ENCODE measurements at places on chromosomes 7 and 10. TPM values are rescaled to one million over a fixed set of nuclear protein-coding genes. Genes with fewer than 3 reads are reported as not detected.
A peak's percentile ranks its signal among the peaks of the same experiment; 100 is the strongest.

DNA sequence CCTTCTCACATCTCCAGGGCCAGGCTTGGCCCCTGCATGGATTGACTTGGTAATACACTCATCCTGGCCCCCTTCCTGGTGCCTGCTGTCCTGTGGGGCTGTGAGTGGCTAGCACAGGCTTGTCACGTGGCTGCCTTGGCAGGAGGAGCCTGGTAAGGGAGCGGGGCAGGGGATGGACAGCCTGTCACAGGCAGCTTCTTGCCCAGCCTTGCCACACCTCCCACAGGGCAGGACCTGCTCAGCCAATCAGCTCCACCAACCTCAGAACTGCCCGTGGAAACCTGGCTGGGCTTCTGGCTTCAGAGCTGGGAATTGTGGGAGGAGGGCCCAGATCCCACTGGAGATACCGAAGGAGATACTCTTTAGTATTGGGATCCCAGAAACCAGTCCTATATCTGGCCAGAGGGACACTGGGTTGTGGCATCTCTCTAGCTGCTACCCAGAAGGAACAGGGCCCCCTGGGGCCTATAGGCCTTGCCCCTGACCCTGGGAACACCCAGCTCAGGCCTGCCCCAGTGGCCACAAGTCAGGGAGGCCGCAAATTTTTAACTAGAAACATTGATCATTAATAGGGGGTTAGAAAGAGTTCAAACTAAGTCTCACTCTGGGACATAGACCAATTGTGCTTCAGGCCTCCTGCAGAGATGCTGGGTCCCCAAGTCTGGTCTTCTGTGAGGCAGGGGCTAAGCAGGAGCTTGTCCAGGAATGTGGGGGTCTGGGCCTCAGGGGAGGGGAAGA lies at the start of gene HOGA1:
HOGA1 (plus strand) TSS at position 330 of the 738 bp plus-strand sequence; CDS start at position 645, 315 bp downstream.
- DNase-seq: no peak

- peak; percentile 64 for DNase-seq
These were observed 581 bp downstream of the FAM3C start for GRCh38 chr7:121395494-121395960.

GRCh38 chr7:157722137-157723060 lies 385.6 kb downstream of the DNAJB6 start:
- DNase-seq: no peak

DNA sequence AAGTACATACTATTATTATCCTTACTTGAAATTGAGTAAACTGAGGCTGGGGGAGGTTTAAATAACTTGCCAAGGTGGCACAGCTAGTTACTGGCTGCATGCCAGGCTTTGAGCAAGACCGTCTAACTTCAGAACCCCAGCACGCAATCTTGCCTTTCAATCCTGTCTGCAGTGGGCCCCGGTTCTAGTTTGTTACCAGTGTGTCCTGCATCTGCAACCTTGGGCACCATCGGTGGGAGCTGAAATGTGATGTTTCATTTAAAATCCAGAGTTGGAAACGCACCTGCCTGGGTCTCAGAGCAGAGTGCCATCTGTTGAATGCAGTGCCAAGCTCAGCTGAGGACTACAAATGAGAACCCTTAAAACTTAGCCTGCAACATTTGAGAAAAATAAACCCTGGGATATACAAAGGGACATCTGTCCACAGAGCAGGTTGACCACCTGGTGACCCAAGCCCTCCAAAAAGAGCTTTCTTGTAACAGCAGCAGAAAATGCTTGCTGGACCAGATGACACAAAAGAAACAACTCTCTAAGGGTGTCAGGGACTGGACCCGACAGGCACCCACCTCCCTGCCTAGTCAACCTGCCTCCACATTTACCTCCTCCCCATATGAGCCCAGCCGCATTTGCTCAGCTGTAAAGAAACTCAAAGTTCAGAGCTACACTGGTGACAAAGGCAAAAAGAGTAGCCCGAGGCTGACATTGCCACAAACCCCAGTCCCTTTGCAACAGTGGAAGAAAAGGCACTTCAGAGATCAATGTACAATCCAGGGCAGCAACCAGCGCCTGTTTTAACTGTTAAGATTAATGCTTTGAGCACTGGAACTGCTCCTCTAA lies 1.7 kb downstream of the SH3PXD2A start:
- DNase-seq: no peak

Gene MACC1
- 9.1 TPM for total RNA-seq

DNA sequence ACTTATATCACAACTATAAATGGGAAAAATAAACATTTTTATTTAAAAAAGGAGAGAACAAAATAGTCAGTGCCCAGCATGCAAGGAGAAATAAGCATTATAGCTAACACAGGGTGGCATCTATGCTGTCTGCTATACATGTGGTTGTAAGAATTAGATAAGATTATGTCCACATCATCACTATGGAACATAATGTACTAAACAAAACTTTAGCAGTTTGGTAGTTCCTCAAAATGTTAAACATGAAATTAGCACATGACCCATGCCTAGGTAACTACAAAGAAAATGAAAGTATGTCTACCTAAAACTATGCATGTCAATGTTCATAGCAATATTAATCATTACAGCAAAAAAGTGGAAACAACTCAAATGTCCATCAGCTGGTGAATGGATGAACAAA lies 28.7 kb upstream of the RUFY2 start:
- no peak for DNase-seq

DNA sequence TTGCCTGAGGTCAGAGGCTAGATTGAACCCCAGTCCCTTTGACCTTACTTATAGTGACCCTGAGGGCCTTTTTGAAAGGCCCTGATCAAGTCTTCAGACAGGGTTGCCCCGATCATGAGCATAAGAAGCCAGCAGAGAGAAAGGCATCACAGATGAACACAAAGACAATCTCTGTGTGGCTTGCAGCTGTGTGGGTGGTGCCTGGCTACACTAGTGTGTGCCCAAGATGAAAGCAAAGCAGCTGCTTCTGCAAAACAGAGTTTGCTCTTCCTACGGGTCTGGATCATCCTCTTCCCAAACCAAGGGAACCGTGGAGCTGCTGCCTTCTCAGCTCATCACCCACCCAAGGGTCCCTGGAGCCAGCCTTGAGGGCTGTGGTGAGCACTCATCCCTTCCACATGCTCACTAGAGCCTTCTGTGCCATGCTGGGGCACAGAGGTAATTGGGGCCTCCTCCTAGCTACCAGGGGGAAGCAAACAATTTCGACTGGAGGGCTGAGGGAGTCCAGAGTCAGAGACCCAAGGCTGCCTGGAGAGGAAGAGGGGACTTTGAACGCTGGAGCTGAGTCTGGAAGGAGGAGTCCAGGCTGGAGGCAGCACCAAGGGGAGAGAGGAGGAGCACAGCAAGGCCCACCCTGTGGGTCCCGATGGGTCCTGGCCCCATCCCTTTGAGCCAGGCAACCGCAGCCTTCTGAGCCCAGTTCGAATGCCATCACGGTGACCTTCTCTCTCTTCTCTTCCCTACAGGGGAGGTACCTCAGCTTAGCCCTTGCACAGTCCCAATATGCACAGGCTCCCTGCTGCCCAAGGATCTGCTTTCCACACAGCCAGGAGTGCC lies 42.3 kb downstream of the ANTXRL start:
- DNase-seq: no peak

- peak; percentile 55 for DNase-seq
These were observed 708 bp downstream of the UBN2 start for GRCh38 chr7:139231513-139232376.

DNA sequence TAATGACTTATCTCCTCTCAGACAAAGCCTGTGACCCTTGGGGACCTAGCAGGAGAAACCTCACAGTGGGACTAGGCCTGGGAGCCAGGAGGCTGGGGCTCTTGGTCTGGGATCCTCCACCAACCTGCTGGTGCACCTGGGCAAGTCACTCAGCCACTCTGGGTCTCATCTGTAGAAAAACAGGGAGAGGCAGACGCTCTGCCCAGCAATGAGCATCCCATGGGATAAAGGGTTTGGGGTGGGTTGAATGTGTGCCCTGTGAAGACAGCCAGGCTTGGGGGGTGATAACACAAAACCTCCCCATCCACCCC lies 81.6 kb downstream of the ZMIZ1 start:
- DNase-seq: no peak

DNA sequence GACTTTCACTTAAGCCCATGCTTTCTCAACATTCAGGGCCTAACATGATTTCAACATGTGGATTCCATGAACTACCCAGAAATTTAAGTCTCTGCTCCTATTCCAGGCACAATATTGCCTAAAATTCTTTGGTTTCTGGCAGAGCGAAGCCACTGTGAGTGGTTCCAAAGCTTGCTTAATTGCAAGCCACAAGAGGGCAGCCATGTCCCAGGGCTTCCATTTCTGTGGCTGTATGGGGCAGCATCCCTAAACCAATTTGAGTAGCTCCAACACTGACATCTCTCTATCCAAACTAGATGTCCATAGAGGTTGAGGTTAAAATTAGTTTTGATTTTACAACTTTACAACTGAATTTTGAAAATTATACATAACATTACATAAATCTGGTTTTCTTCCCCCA lies 56.3 kb upstream of the MDFIC start:
- no peak for DNase-seq

GRCh38 chr10:3835770-3836169 lies 50.8 kb upstream of the KLF6 start:
- DNase-seq: no peak

- DNase-seq: peak; percentile 38
These were observed 22.4 kb upstream of the KLF6 start for GRCh38 chr10:3807211-3807927.

DNA sequence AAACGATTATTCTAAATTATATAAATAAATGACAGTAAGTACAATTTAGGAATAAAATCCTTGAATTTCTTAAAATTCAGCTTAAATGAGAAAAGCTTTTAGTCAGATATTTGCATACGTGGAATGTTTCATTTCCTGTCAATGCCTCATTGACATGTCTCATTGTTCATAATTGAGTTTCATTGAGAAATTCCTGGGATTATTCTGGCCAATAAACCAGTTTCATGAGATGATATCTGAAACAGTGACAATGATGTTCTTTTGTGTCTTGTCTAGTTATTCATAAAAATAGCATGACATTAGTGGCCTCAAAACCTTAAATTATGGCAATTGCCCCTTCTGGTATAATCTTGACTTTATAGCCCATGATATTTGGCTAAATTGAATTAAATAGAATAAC lies 95.8 kb downstream of the DKK1 start:
- no peak for DNase-seq

DNA sequence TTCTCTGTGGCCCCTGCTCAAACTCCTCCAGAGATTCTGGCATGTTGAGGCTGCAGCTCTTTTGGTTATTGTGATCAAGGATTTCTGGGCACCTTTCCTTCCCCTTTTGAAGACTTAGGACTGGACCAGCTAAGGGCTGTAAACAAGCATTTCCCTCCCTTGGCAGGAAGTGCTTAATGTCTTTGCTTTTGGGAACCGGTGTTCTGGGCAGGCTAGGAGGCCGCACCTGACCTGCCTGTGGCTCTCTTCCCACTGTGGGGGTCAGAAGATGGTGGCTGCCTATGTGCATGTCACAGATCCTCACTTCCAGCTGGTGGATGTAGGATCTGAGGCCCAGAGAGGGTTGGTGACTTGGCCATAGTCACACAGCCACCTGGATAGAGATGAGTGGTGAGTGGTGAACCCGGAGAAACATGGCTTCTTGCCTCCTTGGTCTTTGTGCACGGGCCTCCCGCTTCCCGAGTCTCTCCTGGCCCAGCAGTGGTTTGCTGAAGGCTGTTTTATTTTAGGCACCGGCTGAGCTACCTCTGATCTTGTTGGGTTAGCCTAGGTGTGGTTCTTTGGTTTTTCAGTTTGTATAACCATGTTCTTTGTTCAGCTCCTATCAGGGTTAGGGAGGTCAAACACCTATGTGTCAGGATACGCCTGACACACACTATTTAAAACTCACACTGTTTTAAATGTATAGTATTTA lies 82.0 kb downstream of the GRK5 start:
- no peak for DNase-seq

Gene ADAP1
- 7.0 TPM for total RNA-seq

GRCh38 chr10:30121401-30121800 lies 62.0 kb upstream of the JCAD start:
- no peak for DNase-seq

- no peak for DNase-seq
These were observed 7.5 kb downstream of the MET start for GRCh38 chr7:116679500-116679899.

DNA sequence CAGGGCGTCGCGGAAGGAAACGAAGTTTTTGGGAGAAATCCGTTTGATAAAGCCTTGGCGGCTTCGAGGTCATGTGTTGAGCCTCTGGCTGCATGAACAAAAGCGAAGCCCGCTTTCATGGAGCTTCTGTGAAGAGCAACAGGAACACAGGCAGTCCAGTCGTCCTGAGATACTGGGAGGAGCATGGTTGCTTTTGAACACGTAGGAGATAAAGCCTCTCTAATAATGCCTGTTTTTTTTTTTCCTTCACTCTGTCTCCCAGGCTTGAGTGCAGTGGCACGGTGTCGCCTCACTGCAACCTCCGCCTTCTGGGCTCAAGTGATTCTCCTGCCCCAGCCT lies 473 bp upstream of the ZNF32 start:
- DNase-seq: no peak

GRCh38 chr7:107874605-107875446 lies 16.2 kb upstream of the DLD start:
- peak; percentile 63 for DNase-seq

DNA sequence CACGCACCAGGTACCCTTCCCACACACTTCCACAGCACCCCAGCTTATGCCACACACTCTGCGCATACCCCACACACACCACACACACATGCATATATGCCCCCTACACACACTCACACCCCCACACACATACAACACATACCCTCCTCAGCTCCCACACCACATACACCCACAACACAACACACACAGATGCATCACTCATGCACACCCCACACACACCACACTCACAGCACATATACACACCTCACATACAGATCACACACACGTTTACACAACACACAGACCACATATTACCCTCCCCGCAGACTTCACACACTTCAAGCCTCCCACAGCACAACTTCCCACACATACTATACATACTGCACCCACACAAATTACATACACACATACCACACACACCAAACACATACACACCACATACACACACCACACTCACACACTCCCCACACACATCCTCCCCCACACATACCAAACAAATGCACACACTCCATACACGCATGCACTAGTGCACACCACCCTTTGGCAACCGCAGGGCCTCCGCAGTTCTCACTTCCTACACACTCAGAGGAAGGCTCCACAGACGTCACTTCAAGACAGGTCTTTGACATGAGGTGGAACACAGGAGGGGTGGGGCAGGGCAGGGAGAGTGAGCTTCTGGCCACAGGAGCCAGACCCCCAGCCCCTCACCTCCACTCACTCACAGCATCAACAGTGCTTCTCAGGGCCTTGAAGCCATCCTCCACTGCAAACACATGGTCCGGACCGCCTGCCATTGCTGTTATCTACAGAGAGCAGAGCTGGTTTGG lies 18.5 kb upstream of the ANTXRL start:
- peak; percentile 81 for DNase-seq

- DNase-seq: no peak
These were observed 12.7 kb upstream of the SFMBT2 start for GRCh38 chr10:7423521-7423920.

GRCh38 chr10:128499956-128500355 lies 373.7 kb upstream of the MKI67 start:
- DNase-seq: no peak
